H4 (cell line): ENCODE measurements at places on chromosomes 13 and 19.

- DNase-seq, result no peak
These were observed 902 bp upstream of the CCDC106 start for GRCh38 chr19:55646889-55647731.

- DNase-seq, result no peak
These were observed 10.1 kb downstream of the ANO8 start for GRCh38 chr19:17324357-17325114.

- no peak for DNase-seq
These were observed 18.3 kb downstream of the C19orf44 start for GRCh38 chr19:16514383-16515019.

- DNase-seq, result no peak
These were observed 782 bp downstream of the EPN1 start for GRCh38 chr19:55675661-55676354.

DNA sequence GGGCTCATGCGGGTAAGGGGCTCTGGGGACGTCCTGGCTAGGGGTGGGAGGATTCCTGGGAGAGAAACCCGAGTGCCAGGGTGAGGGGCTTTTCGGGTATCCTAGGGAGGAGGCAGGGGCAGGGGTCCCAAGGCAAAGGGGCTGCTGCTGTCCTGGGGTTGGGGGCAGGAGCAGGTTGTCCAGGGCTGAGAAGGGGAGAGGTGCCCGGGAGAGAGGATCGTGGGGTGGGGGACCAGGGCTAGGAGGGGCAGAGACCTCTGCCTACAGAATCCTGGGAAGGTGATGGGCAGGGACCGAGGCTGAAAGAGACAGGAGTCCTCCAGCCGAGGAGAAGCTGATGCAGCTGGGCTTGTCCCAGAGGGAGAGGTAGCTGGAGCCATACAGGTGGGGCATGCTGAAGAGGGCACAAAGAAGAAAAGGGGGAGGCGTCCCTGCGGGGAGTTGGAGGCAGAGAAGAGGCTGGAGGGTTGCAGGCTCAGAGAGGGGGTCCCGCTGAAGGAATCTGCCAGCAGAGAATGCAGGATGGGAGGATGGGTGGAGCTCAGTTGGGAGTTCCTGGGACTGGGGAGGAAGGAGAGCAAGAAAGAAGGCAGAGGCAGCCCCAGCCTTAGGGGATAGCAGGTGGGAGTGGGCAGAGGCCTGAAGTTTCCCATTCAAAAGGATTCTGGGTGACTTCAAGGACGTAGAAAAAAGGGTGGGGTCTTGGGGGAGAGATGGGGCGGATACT, 574 bp downstream of the CYP2S1 start:
- no peak for DNase-seq

- no peak for DNase-seq
These were observed 89.8 kb upstream of the LSM14A start for GRCh38 chr19:34082289-34083077.

GRCh38 chr19:30563691-30564090, 191.5 kb downstream of the ZNF536 start:
- DNase-seq, result no peak

- no peak for DNase-seq
These were observed 55.2 kb downstream of the SERPINE3 start for GRCh38 chr13:51394724-51395123.

GRCh38 chr13:48402325-48402932, 10.5 kb downstream of the LPAR6 start:
- no peak for DNase-seq

DNA sequence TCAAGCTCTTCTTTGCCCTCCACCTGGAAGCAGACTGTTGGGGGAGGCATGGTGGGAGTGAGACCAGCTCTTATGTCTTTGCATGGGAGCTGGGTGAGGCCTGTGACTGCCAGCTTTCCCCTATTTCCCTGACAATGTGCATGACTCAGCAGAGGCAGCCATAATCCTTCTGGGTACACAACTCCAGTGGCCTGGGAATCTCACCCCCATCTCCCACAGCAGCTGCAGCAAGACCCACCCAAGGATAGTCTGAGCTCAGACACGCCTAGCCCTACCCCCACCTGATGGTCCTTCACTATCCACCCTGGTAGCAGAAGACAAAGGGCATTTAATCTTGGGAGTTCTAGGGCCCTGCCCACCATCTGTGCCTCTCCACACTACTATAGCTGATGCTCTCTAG, 41.4 kb upstream of the FGF14 start:
- DNase-seq, result no peak

DNA sequence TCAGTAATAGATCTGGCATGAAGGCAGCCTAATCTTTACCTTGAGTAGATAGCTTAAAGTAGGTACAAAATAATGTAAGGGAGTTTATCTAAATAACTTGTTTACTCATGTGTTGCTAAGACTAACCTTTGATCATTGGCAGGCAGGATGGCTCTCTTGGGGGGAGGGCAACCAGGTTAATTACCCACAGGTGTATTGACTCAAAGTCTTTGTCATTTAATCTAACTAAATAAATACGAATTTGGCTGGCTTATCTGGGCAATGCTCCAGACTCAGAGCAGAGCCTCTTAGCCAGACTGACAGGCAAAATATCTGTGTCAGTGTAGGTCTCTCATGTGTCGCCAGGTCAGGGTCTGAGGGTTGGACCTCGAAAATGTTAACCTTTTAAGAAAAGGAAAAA, 283.4 kb upstream of the KLHL1 start:
- no peak for DNase-seq

DNA sequence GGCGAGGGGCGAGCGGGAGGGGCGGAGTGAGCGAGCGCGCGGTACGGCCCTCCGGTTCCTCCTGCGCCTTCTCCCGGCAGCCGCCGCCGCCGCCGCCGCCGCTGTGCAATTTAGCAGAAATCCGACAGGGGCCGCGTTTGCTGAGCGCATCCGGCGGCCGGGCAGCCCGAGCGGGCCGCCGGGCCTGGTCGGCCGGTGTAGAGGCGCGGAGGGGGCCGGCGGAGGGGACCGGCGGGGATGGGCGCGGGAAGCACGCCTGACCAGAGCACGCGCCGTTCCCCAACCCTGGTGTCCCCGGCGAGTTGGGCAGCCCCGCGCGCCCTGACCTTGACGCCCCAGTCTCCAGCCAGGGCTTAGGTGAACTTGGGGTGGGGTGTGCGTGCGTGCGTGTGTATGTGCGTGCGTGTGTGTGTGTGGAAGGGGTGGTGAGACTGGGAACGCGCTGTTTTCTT, 144.5 kb upstream of the ZNF536 start:
- DNase-seq, result peak; percentile 50

DNA sequence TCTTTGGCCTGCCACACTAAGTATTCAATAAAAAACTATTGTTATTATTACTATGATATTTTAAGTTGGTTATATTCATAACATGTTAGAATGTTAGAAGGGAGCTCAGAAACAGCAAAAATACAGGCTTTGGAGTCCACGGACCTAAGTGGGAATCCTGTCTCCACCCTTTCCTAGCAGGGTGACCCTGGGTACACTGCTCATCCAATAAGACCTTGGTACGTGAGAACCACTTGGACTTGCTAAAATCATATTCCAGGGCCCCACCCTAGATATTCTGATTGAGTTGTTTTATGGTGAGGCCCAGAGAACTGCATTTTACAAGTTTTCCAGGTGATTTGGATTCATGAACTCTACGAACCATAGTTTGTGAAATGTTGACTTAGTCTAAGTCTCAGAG, 47.4 kb upstream of the KL start:
- DNase-seq, result no peak

DNA sequence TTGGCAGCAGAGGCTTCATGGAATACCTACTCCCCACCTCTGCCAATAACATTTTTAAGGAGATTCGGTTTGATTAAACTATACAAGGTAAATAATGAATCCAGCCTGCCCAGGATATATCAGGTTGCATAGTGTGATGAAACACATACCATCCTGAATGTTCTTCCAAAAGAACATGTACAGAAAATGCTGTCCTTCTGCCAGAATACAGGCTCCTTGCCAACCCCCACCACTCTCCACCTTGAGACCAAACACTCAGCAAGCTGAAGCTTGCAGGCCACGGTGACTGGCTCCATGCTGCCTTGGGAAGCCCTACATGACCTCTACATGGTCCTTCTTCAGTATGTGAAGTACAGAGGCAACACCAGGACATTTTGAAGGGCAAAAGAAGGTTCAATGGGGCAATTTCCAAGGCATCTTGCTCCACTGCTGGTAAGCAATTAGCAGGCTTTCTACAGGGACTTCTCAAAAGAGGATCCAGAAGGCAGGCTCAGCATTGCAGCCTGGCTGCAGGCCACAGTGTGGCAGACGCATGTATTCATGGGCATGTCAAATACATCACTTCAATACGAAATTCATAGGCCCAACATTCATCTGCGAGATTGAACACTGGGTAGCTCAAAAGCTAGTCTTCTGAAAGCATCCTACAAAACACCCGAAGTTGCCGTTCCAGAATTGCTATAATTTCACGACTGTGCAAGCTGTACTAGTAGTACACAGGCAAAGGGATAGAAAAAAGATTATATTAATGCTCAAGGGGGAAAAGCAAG, 62.4 kb upstream of the SERP2 start:
- peak; percentile 28 for DNase-seq

- DNase-seq, result no peak
These were observed 34.9 kb upstream of the POP4 start for GRCh38 chr19:29571181-29571580.

DNA sequence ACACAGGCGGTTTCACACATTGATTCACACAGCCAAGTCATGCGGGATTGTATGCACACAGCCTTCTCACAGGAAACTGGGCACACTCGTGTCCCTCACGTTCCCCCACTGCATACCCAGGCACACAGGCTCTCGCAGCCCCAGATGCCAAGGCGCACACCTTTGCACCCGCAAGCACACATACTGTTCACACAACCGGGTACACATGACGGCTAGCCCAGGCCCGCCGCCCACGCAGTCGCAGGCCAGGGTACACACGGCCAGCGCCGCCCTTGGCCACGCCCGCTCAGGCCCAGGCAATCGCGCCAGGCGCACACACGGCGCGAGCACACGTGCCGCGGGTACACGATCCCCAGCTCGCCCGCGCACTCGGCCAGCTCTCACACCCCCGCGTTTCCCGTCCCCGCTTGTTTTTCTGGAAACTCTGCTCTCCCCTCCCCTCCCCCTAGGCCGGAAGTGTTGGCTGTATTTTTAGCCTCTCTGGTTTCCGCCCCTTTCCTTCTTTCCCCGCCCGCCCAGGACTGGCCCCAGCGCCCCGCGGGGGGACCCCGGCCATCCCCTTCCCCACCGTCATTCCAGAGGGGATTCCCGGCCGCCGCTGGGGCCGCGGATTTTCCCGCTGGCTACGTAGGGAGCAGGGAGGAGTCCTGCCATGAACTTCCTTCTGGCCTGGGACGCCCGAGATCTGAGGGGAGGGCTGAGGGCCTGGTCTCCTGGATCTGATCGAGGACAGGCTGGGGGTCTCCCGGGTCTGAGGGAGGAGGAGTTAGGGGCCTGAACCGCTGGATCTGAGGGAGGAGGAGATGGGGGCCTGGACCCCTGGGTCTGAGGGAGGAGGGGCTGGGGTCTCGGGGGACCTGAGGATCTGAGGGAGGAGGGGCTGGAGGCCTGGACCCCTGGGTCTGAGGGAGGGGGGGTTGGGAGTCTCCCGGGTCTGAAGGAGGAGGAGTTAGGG, 4.0 kb upstream of the ZFP36 start:
- peak; percentile 90 for DNase-seq

DNA sequence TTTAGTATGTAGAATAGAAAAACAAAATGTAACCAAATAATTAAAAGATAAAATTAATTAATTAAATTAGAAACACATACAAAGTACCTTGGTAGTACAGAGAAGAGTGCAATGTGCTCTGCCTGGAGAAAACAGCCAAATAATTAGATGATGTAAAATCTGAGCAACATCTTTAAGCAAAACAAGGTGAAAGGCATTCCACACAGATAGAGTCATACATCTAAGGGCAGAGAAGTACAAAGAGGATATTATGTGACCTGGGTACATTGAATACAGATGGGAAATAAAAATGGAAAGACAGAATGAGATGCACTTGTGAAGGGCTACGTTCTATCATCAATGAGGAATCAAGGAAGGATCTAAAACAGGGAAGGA, 25.2 kb upstream of the FNDC3A start:
- DNase-seq, result no peak

GRCh38 chr13:99967498-99967868, 4.1 kb downstream of the ZIC5 start:
- DNase-seq, result no peak

GRCh38 chr13:98480915-98481877, 95.7 kb downstream of the STK24 start:
- DNase-seq, result no peak

DNA sequence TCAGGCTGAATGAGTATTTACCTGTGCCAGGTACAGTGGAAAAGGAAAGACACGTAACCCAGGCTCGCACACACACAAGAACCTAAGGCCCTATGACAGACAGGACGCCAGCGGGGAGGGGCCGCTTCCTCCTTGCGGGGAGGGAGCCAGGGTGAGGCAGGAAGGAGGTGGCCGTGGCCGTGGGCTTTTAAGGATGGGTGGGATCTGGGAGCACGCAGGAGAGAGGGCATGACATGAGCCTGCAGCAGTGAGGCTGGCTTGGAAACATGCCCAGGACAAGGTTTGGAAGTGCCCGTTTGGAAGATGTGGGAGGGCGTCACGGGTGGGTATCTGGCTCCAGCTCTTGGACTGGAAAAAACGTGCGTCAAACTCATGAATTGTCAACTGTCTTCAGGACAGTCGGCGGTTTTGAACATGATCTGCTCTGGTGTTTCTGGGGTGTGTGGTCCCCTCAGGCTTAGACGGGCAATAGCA, 20.1 kb downstream of the SH3GL1 start:
- no peak for DNase-seq

DNA sequence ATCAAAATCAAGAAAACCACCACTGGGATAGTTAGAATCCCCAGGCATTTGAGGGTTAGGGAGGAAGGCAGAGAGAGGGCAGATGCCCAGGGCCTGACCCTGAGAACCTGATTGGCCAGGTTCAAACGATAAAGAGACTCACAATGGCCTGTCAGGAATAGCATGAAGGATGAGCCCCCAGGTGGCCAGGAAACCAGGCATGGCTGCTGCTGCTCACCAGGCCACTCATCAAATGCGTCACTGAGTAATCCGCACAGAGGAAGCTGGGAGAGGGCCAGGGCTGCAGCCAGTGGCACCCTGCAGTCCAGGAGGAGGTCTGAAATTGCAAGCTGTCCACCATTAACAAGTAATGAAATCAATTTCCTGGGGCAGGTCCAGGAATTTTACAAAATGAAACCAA, 111.3 kb downstream of the KATNAL1 start:
- no peak for DNase-seq

GRCh38 chr19:48102870-48103751, 7.5 kb downstream of the PLA2G4C start:
- peak; percentile 49 for DNase-seq

DNA sequence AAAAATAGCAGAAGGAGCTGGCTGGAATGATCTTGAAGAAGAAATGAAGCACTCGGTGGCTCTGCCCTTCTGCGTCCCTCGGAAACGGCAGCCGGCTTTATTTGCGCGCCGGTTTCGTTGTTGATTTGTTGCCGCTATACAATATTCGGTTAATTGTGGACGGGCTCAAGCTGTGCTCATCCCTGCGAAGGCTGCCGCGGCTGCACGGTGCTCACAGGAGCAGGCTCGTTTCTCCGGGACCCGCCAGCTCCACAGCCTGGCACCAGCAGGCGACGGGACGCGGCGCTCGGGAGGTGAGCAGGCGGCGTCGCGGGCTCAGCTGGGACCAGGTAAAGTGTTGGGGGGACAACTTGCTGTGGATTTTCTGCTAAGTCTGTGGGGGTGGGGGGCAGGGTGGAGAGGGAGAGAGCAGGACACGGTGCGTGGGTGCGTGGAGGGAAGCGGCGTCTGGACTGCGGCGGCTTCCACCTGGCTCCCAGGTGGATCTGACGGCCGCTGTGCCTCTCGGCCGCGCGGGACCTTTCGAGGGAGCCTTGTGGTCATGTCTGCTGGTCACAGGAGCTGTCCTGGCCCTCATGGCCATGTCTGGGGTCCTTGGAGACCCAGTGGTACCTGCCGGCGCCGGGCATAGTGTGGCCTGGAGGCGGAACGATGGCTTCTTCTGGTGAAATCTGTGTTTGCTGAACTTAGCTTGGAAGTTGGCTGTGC, 90.9 kb downstream of the TEX29 start:
- no peak for DNase-seq
